ENCODE measurements at places on chromosomes 11 and 22.

DNA sequence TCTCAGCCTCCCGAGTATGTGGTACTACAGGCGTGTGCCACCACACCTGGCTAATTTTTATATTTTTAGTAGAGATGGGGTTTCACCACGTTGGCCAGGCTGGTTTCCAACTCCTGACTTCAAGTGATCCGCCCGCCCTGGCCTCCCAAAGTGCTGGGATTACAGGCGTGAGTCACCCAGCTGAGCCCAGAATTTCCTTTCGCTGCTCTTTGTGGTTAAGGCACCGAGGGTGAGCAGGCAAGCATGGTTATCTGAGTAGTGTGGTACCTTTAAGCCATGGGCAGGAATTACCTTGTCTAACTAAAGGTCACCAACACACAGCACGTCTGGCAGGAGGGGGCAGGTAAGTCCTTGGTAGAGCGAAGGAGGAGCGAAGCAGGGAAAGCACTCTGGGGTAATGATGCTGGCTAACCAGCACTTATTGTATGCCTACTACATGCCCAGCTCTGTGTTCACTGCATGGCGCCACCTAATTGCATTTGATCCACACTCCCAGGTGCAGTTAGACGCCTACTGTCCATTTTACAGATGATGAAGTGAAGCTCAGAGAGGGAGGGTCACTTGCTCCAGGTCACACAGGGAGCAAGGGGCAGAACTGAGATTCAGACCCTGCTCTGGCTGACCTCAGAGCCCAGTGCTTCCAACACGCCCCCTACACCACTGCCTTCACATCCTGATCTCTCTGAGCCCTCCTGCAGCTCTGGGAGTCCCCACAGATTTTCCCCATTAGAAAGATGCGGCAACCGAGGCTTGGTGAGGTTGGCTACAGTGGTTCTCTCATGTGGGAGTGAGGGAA, 45.7 kb downstream of the TRIOBP start:
- no peak for DNase-seq

DNA sequence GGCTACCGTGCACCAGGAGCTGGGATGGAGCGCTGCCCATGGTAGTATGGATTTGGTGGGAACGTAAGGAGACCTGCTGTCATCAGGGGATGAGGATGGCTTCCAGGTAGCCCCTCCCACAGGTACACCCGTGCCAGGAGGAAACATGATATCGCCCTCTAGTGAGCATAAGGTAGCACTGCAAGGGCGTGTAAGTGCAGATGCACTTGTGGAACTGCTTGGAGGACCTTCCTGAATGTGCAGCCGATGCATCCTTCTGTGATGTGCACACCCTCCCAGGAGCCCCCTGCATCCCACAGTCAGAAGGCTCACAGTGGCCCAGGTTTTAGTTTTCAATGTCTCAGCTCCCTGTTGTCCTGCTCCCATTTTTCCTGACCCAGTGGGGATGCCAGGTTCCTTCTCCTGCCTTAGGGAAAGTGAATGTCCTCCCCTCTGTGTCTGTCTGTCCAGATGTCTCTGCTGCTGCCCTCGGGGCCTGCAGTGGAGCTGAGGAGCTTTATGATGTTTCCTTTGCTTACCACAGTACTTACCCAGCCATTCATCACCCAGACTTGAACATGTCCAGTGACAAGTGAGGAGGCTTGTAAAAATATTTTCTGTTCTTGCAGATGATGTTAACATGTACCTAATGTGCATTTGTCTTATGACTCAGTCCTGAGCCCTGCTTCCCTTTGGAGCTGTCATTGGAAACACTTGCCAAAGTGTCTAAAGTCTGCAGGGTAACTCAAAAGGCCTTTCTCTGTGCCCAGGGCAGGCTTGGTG, 49.2 kb downstream of the DBX1 start:
- DNase-seq, result no peak

GRCh38 chr11:124943254-124943616, 7.4 kb upstream of the HEPACAM start:
- no peak for DNase-seq

DNA sequence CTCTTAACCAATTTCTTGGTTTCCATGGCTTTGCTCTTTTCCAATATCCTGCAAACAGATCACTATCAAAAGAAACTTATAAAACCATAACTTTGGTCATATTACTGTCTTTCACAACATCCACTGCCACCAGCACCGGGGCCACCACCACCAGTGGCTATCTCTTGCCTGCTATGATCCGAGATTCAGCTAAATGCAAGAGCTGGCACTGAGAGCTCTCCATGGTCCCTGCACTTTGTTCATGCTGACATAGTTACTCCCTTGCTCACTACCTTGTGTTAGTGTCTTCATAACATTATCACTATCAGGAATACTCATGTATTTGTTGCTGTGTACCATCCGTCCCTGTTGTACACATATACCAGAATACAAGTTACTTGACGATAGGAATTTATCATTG, 299.0 kb downstream of the ETS1 start:
- DNase-seq, result no peak

DNA sequence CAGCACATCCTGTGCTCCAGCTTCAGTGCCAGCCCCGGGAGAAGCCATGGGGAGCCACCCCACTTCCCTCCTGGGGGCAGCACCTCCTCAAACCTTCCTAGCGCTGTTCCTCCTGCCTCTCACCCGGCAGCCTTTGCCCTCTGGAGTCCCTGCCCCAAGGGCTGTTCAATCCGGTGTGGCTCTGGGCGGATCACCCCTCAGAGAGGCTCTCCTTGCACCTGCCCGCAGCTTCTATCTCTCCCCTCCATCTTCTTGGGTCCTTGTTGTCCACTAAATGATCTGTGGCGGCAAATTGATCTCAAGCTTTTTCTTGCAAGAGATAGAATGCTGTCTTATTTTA, 18.1 kb upstream of the CDKN1C start:
- no peak for DNase-seq

GRCh38 chr11:112564228-112564955, 303.7 kb upstream of the PLET1 start:
- DNase-seq, result no peak

DNA sequence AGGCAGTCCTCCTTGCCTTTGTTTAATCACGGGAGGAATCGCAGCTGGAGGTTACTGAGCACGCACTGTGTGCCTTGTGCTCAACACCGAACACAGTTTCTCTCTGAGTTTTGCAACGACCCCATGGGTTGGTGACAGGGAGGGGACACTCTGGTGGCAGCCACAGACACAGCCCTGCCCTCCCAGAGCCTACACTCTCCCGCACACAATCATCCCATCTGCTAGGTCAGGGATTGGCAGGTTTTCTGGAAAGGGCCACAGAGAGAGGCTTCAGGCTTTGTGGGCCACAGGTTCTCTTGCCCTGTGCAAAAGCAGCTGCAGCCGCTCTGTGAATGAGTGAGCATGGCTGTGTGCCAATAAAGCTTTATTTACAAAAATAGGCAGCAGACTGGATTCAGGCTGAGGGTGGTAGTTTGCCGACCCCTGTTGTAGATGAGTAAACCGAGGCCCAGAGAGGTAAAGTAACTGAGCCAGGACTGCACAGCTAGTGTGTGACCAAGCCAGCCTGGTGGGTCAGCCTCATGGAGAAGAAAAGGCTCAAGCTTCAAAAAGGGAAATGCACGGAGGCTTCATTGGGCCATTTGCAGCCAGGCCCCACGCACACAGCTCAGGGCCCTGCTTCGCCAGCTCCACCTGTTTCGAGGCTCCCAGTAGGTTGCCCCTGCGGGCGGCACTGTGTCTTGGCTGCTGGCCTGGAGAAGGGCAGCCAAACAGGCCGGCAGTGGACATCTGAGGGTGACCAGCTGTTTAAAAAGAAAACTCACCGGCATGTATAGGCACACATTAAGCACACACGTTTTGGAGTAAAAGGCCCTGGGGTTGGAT, 16.3 kb downstream of the LTO1 start:
- peak; percentile 28 for DNase-seq

DNA sequence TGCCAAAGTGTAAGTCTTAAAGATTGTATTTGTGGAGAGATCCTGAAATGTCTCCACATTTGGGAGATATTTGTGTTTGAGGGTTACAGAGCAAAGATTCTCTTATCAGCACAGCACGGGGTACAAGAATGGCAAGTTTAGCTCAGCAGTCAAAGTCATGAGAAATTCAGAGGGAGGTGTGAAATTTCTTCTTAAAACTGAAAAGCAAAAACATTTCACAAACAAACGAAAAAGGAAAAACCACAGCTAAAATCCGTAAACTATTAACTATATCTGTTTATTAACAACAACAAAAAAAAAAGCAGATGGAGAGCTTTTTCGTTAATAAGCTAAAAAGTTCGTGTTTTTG, 40.9 kb upstream of the ETS1 start:
- no peak for DNase-seq

GRCh38 chr11:56700242-56700913, 1.5 kb downstream of the OR9G1 start:
- DNase-seq, result no peak

DNA sequence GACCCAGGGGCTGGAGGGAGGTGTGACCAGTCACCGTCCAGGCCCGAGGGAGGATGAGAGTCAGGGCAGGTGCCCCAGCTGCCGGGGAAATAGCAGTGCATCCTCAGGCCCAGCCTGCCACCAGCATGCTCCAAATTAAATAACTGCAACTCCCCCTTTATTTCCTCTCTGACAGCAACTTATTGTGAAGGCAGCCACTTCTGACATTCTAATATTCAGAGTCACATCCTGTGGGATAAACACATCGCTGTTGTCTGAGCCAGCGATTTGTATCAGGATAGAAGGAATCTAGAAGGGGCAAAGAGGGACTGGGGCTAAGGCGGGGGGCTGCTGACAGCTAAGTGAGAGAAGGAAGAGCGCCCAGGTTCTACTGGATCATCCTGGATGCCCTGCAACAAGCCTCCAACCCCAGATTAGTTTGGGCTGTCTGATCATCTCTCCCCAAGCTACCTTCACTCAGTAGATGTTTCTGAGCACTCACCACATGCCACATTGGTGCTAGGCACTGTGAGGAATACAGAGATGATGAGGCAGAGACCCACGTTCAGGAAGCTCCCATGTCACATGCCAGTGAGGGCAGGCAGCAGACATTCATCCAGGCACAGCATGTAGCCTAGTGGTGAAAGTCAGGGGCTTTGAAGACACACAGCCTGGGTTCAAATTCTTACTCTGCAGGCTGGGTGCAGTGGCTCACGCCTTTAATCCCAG, 214.1 kb downstream of the BUD13 start:
- DNase-seq, result no peak

DNA sequence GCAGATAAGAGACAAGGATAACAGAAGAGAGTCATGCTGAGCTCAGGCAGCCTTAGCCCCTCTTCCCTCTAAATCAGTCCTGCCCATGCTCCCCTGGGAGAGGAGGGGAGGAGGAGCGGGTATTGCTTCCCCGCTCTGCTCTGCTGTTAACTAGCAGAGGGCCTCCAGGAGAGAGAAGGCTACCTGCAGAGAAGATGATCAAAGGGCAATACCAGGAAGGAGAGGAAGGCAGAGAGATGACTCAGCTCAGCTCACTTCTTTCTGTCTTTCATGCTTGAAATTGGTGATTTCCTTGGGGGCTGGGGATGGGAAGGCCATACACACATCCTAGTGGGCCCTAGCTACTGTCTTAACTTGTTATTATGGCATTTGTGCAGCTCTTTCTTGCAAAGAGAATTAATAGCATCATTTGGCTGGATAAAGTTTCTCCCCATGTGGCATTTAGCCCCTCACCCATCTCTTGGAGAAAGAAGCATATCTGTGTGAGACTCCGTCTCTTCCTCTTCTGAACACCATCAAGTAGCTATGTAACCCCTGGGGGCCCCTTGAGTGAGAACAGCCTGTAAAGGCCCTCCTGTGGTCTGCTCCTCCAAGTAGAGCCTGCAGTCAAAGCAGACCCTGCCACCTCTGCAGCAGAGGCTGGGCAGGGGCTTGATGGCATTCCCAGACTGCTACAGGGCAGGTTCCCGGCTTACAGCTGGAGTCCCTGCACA, 33.4 kb upstream of the AMOTL1 start:
- no peak for DNase-seq

DNA sequence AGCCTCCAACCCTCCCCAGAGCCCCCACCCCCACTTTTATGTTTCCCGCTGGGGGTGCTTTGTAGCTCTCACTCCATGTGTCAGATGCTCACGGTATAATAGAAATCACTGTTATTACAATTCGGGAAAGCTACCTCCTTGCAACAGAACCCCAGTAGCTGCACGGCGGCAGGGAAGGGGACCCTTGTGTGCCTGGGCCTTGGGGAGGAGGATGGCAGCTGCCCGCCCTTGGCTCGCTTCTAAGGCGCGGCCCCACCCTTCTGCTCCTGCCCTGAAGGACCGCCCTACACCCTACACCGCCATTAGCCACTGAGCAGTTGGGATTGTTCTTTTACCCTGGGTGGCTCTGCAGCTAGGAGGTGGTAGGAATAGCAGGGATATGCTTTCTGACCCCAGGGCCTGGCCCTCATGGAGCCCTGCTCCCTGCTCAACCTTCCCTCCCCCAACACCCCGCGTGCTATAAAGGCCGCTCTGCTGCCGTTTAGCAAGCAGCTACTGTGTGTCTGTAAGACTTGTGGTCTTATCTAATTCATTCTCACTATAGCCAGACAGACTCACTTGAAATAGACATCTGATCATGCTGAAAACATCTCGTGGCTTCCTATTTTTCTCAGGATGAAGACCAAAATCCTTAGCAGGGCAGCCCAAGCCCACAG, 219.7 kb downstream of the CEP164 start:
- DNase-seq, result no peak

DNA sequence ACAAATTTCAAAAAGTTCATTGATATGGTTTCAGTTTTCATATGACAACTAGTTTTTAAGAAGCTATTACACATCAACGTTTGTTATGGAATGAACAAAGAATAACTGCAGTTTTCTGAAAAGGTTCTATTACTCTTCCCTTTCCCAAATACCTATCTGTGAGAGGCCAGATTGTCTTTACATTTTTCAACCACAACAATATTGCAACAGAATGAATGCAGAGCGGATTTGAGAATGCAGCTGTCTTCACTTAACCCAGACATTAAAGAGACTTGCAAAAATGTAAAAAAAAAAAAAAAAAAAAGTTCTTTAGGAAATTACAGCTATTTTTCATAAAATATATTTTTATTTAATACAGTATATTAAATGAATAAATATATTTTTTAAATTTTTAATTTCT, 250.8 kb downstream of the DDX10 start:
- no peak for DNase-seq

- no peak for DNase-seq
Measured at GRCh38 chr22:50261615-50262459, at the start of gene MAPK12. TSS of gene MAPK12 (minus strand) at chr22:50261683. CDS start at chr22:50261509, 174 bp downstream.

DNA sequence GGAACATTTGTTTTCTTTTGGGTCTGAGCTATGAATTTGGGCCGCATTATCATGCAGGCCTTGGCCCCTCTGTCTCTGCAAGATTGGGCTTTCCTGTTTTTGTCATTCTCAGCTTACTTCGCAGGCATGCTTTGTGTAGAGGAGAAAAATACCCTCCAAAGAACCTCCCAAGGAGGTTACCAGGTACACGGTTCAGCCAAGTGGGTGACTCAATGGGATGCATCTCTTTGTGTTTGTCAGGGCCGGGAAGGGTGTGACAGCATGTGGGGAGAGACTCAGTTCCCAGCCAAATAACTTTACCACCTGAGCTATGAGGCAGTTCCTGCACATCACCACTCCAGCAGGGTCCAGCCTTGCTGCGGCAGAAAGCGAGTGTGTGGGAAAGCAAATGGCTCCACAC, 47.8 kb upstream of the CLDN5 start:
- DNase-seq, result no peak

GRCh38 chr11:131609921-131610320, 239.5 kb downstream of the NTM start:
- DNase-seq, result no peak
